M059J (cell line): ENCODE measurements at places on chromosomes 1 and 21.

DNA sequence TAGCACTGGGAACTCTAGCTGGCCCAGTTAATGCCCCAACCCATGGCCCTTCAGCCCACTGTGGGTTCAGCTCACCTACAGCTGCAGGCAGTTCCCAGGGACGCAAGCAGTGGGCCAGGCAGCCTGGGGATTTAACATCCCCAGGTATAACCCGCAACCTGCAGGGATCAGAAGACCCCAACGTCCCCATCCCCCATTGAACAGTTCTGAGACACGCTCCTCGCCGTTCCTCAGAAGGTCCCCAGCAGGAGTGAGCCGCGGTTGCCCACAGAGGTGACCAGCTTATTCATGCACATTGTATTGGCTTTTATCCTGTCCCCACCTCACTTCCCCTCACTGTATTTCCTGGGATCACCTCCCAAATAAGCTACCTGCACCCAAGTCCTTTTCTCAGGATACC is 5.0 kb upstream of the MATN1 start:
- DNase-seq, result no peak

DNA sequence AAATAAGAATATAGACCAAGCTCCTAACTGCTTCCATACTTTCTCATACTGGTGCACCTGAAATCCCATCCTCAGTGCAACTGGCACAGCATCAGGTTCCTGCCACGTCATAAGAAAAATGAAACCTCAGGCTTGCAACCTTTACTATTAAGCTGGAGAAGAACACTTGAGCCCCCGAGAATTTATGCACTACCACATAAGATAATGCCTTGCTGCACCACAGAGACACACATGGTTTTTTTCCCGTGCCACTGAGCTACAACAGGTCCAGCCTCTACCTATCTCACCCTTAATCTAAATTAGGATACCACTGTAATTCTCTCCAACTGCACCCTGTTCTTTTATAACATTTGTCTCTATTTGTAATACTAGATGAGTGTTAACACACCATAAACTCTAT is 174.5 kb downstream of the DENND1B start:
- DNase-seq, result no peak

DNA sequence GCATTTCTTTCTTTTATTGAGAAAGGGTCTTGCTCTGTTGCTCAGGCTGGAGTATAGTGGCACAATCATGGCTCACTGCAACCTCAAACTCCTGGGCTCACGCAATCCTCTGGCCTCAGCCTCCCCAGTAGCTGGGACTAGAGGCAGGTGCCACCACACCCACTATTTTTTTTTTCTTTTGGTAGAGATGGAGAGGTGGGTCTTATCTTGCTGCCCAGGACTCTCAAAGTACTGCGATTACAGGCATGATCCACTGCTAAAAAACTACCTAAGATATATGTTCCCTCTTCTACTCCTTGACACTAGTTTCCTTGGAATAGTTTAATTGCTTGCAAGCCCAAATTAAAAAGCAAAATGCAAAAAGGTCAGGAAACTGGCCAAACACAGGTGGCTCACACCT is 56.9 kb upstream of the GUCA2A start:
- no peak for DNase-seq

DNA sequence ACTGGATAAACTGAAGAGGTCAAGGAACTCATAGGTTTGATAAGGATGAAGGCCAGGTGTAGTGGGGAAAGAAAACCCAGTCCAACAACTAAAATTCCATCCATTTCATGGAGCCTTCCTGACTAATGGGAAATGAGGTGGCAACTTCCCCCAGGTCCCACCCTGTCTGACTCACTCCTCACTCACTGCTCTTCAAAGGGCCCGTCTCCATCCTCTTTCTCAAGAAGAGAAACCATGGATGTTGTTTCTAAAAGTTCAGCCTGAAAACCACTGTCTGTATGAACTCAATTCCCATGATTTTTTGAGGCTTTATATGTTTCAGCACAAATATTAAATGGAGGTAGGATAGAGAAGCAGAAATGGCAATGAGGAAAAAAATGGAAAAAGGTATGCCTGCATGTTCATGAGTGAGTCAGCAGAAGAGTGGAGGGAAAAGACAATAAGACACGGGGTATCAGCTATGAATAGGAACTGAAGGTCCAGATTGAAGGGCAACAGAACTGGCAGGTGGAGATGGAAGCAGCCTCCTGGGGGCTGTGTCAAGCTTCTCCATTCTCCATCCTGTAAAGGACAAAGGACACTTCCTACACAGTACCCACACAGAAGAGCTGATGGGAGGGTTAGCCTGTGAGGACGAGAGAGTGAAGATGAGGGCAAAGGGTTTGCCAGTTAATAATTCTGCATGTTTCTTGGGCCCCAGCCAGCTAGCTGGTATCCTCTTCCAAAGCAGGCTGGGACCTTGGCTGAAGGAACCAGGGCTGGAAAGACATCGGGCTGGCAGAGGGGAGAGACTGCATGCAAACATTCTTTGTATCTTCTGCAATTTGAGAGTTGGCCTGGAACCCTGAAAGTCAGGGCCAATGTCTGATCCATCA is 5.5 kb upstream of the ELOVL1 start:
- DNase-seq, result peak; percentile 86

- DNase-seq, result no peak
Observed at GRCh38 chr21:43343095-43343991, 83.6 kb downstream of the SIK1 start.
